Esophagus muscularis mucosa (tissue), 4 donors: ENCODE measurements at places on chromosomes 2 and 18.

DNA sequence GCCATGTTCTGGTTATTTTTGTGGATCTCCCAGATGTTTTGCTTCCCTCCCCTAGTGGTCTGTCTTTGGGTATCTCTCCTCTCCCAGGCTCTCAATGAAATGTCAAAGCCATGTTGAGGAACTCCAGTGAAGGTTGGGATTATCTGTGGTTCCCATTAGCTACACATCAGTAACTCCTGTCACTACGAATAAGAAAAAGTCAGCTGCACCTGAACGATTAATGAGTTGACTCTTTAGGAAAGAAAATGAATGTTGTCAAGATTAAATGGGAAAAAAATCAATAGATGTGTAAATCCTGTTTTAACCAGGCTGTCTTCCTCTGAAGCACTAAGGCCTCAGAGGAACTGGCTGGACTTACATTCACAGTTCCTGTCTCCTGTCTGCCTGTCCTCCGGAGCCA is 94.0 kb upstream of the DAPL1 start:
- H3K4me1 ChIP-seq = no peaks in the 10 kb centered on the region
- H3K4me3 ChIP-seq = no peak overlapping the region
- DNase-seq = peak; percentile 34
- H3K27ac ChIP-seq = no peak overlapping the region
- H3K36me3 ChIP-seq = no peaks in the 10 kb centered on the region

GRCh38 chr2:188884517-188884916 is 89.7 kb upstream of the COL3A1 start:
- H3K27ac ChIP-seq = no peak overlapping the region
- H3K4me3 ChIP-seq = no peak overlapping the region
- no peaks in the 10 kb centered on the region for H3K27me3 ChIP-seq
- no peak for DNase-seq

- no peak for DNase-seq
- H3K27ac ChIP-seq = no peak overlapping the region
Observed at GRCh38 chr2:136422512-136422911, 304.6 kb upstream of the CXCR4 start.

GRCh38 chr2:169302364-169302763 is 60.0 kb downstream of the LRP2 start:
- H3K27ac ChIP-seq = no peak overlapping the region
- H3K4me3 ChIP-seq = no peak overlapping the region
- H3K27me3 ChIP-seq = no peaks in the 10 kb centered on the region
- no peak for DNase-seq

GRCh38 chr18:35029103-35029502 is 12.1 kb upstream of the MAPRE2 start:
- no peak for DNase-seq
- H3K36me3 ChIP-seq = no peaks in the 10 kb centered on the region
- peak overlapping the region; percentile 33 for H3K4me3 ChIP-seq
- H3K27me3 ChIP-seq = no peaks in the 10 kb centered on the region
- peak overlapping the region; percentile 44 for H3K27ac ChIP-seq

- H3K4me1 ChIP-seq = peaks cover 77% of the 10 kb centered on the region
- no peaks in the 10 kb centered on the region for H3K27me3 ChIP-seq
- no peaks in the 10 kb centered on the region for H3K36me3 ChIP-seq
- peak overlapping the region; percentile 2 for H3K4me3 ChIP-seq
Observed at GRCh38 chr2:36433311-36434217, 78.0 kb downstream of the CRIM1 start.

GRCh38 chr2:156903335-156903734 is 354.2 kb upstream of the GALNT5 start:
- no peak for DNase-seq
- H3K4me1 ChIP-seq = no peaks in the 10 kb centered on the region
- H3K36me3 ChIP-seq = no peaks in the 10 kb centered on the region
- H3K27ac ChIP-seq = no peak overlapping the region
- no peak overlapping the region for H3K4me3 ChIP-seq
